ENCODE measurements at places on chromosomes 16 and 17.
A peak's percentile ranks its signal among the peaks of the same experiment; 100 is the strongest.

DNA sequence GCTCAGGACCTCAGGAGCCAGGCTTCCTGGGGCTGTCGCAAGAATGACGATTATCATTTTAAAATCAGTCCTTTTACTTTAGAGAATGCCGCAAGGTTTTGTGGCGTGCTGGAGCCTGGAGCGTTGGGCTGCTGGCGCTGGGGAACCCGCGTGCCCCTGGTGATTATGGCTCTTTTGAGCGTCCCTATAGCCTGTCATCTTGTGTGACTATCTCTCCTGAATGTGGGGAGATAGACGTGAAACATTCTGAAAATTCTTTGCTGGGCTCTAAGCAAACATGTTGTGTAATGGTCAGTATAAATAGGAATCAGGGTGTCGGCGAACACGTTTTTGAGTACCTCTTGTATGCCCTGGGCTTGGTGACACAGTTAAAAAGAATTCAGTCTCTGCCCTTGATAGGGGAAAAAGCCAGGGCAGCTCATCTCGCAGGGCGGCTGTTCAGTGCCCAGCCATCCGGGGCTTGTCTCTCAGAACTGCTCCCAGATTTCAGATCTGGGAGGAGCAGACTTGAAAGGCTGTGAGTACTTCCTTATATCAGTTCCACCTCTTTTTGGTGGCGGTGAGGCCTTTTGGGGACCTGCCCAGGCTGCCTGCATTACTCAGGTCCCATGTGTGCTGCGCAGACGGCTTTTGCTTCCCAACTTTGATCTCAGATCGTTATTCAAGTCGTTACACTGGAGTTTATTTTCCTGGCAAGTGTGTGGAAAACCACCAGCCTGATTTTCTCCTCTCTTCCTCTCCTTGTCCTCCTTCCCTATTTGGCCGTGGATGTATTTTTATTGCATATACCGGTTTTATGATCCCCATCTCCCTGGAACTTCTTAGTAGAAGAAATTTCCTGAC, 973 bp downstream of the SLC7A6 start:
- peak; percentile 65 for DNase-seq

DNA sequence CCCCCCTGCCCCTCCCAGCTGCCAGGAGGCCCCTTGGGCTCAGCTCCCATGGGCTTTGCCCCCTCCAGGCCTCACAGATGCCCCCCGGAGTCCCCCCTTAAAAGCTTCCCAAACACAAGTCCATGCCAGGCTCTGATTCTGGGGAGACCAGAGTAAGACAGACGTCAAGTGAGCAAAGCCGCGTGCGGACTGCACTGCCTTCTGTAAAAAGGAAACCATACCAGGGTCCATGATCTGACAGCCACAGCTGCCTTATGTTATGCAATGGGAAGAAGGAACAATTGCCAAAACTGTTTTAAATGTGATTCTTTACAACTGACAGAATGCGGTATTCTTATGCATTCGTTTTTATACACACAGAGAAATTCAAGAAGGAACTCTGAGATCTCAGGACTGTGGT, 17.9 kb upstream of the HEXD start:
- DNase-seq = no peak

DNA sequence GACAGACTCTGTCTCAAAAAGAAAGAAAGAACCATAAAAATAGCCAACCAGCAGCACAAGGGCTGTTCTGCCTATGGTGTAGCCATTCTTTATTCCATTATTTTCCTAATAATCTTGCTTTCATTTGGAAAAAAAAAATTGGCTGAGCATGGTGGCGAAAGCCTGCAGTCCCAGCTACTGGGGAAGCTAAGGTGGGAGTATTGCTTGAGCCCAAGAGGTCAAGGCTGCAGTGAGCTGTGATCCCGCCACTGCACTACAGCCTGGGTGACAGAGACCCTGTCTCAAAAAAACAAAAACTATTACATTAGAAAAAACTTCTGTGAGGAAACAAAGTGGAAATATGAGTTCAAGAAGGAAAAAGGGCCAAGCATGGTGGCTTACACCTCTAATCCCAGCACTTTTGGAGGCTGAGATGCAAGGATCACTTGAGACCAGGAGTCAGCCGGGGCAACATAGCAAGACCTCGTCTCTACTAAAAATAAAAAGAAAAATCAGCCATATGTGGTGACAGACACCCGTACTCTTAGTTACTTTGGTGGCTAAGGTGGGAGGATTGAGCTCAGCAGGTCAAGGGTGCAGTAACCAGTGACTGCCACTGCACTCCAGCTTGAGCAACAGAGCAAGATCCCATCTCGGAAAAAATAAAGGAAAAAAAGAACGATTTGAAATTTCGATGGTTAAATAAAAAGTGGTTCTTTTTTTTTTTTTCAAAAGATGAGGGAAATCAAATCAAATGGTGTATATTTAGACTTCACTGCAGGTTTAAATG, 2.5 kb downstream of the DCAKD start:
- DNase-seq = no peak

GRCh38 chr17:36727577-36727976, 126.2 kb downstream of the MRM1 start:
- DNase-seq = no peak

DNA sequence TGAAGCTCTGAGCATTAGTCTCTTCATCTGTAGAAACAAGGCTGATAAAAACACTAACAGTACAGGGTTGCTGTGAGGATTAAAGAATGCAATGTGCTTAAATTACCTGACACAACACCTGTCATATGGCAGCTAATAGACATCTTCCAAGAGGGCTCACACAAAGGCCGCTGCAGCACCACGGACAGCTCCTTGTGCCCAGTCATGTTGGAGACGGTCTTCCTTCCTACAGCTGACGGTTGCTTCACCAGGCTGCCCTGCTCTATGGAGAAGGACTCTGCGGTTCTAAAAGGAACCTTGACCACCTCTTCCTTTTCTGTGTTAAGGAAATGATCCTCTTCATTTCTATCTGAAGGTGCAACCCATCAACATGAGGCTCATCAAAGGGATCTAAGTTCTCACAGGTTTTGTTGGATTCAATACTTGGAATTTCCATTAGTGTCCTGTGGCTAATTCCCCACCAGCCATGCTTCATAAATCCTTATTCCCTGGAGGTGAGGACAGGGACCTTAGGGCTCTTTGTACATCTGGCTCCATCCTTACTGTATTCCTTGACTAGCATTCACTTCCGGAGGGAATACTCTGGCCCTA, 138.9 kb upstream of the CES5A start:
- no peak for DNase-seq

- DNase-seq = no peak
These were observed 5.9 kb downstream of the CTF1 start for GRCh38 chr16:30902029-30902972.

GRCh38 chr17:30082773-30083172, 33.8 kb upstream of the NSRP1 start:
- DNase-seq = no peak

- DNase-seq = no peak
These were observed 15.1 kb downstream of the YWHAE start for GRCh38 chr17:1384905-1385435.

- no peak for DNase-seq
These were observed 358.3 kb downstream of the SNX29 start for GRCh38 chr16:12334852-12335251.

DNA sequence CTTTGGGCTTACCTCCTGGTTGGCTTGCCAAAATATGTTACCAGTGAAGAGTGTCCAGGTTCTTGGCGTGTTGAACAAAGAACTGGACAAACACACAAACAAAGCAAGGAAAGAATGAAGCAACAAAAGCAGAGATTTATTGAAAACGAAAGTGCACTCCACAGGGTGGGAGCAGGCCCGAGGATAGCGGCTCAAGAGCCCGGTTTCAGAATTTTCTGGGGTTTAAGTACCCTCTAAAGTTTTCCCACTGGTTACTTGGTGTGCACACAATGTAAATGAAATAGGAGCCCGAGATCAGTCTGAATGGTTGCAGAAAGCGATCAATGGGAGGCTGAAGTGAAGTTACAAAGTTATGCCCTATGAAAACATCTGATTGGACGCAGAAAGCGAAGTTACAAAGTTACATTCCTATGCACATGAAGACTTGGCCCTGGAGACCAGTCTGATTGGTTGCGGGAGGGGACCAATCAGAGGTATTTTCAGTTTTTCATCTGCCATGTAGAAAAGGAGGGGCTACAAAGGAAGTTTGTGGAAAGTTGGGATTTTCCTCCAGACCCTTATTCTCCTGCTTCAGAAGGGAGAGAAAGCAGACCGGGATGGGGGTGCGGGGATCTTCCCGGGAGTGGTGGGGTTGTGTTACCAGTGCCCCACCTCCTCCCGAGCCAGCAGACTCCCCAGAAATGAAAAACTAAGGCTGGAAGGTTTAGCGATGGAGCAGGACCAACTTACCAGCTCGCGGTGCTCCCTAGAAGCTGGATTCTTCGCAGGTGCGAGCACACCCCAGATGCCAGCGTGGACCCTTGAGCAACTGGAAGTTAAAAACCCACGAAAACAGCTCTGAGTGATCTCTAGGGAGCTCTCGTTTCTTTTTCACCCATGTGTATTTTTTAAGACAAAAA, at the start of gene SLFN12:
Gene SLFN12 (minus strand): TSS at position 325 of the 899 bp plus-strand sequence. CDS start 9,472 bp downstream, outside the sequence.
- peak; percentile 91 for DNase-seq

GRCh38 chr16:52618753-52619497, 72.0 kb upstream of the TOX3 start:
- no peak for DNase-seq
